GM12878 (cell line): ENCODE measurements at places on chromosomes 5 and 9.

GRCh38 chr5:141149812-141150211 lies at the start of gene PCDHB6:
Gene PCDHB6 (plus strand): TSS chr5:141150057. CDS start chr5:141150258, 201 bp downstream.
- DNase-seq = no peak

GRCh38 chr5:39137819-39138451 lies 63.7 kb upstream of the RICTOR start:
- no peak for DNase-seq

- DNase-seq = no peak
Observed at GRCh38 chr5:175281714-175282113, 162.3 kb downstream of the DRD1 start.

GRCh38 chr5:135864503-135865435 lies 30.3 kb downstream of the SLC25A48 start:
- no peak for DNase-seq

DNA sequence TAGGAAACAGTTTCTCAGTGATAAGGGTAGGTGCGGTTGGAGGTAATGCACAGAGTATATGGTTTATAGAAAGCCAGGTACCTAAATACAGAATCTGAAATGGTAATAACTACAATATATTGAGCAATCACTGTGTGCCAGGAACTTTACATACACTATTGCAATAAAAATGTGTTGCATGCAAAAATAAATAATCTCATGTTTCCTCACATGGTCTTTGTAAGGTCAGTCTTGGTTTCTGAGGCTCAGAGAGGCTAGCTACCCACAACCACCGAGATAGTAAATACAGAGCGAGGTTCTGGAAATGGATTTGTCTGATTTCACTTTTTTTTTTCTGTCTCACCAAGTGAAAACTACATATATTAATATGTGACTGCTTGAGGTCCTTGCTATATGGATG lies 128.9 kb downstream of the CAMK4 start:
- no peak for DNase-seq

GRCh38 chr5:15103130-15103529 lies 231.6 kb upstream of the ANKH start:
- no peak for DNase-seq

GRCh38 chr9:76725011-76725546 lies 39.2 kb upstream of the PCA3 start:
- no peak for DNase-seq

DNA sequence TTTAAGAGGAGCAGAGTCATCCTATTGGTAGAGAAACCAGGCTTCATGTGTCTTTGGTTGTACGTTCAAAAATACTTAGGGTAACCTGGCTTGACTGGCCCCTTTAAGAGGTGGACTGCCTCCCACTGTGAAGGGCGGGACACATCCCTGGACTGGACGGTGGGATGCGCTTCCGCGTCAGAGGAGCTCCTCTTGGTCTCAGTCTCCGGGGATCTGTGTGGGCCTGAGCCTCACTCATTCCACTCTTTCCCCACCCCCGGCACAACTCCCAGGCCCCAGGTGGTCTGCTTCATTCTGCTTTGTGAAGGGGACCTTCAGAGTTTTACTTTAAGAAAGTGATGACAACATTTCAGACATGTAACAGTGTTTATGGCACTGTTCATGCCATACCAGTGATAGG lies 601.1 kb downstream of the IRX1 start:
- no peak for DNase-seq

GRCh38 chr5:106142116-106142515 lies 1528.6 kb downstream of the EFNA5 start:
- no peak for DNase-seq

- no peak for DNase-seq
Observed at GRCh38 chr5:111163000-111163399, 61.2 kb upstream of the CAMK4 start.

DNA sequence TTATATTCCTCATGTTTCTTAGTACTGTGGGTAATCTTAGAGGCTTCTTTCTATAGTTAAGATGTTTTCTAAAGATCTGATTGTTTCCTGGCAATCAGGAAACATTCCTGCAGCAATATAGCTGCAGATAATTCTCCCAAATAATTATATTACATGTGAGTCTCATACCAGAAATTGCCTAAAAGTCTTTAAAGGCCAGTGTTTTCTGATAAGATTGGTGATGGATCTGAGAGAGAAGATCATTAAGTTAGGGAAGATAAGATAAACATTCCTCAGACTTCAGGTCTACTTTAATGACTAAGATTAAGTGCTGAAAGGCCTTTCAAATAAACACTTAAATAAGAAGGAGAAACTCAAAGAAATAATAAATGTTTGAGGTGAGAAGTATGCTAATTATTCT lies 107.7 kb upstream of the DAB2 start:
- no peak for DNase-seq

GRCh38 chr5:85334-85995 lies 6.5 kb upstream of the PLEKHG4B start:
- no peak for DNase-seq

DNA sequence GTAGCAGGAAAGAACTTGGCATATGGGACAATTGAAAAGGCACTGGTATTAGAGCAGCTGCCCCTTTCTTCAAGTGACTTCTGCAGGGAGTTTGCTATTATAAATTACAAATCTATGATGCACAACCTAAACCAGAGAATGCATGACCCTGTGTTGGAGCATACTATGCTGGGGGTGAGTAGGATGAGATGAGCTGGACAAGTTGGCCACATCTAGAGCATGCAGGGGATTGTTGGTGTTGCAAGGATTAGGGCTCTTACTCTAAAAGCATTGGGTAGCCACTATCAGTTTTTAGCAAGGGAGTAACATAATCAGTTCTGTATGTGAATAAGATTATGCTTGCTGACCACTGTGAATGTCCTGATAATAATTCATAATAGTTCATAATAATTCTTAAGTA lies 186.7 kb downstream of the KIAA0825 start:
- DNase-seq = no peak

- no peak for DNase-seq
Observed at GRCh38 chr9:76738402-76738801, 25.8 kb upstream of the PCA3 start.

DNA sequence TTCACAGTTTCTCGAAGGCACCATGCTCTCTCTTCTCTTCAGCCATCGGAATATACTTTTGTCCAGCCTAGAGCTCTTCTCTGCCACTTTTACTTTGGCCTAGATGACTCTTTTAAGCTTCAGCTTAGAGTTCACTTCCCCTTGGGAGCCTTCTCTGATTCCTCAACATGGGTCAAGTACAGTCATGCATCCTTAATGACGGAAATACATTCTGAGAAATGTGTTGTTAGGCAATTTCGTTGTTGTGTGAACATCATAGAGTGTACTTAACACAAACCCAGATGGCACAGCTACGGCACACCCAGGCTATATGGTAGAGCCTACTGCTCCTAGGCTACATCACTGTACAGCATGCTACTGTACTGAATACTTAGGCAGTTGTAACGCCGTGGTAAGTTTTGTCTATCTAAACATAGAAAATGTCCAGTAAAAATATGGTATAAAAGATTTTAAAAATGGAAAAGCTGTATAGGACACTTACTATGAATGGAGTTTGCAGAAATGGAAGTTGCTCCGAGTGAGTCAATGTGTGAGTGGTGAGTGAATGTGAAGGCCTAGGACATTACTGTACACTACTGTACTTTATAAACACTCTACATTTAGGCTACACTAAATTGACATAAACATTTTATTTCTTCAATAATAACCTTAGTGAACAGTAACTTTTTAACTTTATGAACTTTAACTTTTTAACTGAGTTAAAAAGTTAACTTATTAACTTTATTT lies 15.1 kb upstream of the TNFSF15 start:
- DNase-seq = no peak

GRCh38 chr5:76601470-76601869 lies 21.7 kb downstream of the F2RL2 start:
- DNase-seq = no peak

- no peak for DNase-seq
Observed at GRCh38 chr9:88379352-88379751, 8.9 kb upstream of the SPIN1 start.

DNA sequence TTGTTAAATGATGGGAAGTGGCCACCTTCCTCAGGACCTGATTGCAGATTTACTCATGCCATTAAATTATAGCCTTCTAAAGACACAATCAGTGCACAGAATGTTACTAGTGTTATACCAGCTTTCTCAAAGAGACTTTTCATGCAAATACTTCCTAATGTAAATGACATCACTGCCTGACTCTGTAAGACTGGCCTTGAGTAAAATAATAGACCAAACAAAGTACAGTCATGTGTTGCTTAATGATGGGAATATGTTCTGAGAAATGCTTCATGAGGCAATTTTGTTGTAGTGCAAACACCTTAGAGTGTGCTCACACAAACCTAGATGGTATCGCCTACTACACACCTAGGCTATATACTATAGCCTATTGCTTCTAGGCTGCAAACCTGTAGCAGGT lies 17.0 kb upstream of the C1QTNF3 start:
- DNase-seq = no peak

DNA sequence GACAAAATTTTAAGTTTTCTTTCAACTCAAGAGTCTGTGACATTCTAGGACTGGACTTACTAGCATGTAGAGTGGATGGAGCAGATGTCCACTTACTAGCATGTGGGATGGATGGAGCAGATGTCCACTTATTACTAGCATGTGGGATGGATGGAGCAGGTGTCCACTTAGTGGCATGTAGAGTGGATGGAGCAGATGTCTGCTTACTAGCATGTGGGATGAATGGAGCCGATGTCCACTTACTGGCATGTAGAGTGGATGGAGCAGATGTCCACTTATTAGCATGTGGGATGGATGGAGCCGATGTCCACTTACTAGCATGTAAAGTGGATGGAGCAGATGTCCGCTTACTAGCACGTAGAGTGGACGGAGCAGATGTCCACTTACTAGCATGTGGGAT lies 2.4 kb downstream of the SLC36A1 start:
- DNase-seq = no peak

DNA sequence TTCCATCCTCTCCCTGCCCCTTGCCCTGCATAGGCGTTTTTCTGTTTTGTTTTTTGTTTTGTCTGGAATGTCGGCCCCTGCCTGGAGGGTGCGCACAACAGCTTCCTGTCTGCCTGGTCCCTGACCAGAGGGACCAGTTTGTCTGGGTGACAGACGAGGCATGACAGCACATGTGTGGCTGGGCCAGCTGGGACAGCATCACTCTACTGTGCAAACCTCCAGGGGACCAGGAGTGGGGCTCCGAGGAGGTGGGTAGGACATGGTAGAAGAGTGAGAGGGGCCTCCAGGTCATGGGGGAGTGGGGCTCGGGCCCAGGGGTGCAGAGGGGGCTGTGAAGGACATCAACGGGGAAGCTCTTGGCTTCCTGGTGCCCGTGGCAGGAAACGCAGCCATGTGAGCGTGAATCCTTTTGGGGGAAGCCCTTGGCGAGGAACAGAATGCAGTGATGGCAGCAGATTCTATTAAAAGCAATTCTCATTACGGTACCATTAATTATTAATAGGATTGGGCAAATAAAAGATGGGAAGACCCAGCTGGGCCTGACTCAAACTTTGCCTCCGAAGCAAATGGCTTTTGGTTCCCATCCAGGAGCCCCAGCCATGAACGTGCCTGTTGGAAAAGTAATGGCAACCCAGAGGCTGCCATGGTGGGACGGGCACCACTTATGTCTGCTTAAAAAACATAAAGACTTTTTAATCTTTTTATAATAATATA lies 184.4 kb upstream of the IER5L start:
- no peak for DNase-seq

DNA sequence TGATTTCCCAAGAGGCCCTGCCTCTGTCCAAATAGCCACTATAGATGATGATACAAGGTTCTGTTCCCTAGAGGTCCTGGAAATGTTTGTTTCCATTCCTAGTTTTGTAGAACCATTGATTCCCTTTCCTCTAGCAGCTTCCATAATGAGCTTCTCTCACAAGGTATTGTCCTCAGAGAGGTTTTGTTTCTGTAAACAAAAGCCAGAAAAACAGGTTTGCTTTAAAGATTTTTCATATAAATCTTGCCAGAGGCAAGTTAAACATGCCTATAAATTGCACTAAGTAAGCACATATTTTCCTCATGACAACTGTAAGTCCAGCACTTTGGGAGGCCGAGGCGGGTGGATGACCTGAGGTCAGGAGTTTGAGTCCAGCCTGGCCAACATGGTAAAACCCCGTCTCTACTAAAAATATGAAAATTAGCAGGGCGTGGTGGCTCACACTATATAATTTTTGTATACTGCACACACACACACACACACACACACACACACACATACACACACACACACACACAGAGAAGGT lies 1787.7 kb downstream of the EFNA5 start:
- DNase-seq = no peak

DNA sequence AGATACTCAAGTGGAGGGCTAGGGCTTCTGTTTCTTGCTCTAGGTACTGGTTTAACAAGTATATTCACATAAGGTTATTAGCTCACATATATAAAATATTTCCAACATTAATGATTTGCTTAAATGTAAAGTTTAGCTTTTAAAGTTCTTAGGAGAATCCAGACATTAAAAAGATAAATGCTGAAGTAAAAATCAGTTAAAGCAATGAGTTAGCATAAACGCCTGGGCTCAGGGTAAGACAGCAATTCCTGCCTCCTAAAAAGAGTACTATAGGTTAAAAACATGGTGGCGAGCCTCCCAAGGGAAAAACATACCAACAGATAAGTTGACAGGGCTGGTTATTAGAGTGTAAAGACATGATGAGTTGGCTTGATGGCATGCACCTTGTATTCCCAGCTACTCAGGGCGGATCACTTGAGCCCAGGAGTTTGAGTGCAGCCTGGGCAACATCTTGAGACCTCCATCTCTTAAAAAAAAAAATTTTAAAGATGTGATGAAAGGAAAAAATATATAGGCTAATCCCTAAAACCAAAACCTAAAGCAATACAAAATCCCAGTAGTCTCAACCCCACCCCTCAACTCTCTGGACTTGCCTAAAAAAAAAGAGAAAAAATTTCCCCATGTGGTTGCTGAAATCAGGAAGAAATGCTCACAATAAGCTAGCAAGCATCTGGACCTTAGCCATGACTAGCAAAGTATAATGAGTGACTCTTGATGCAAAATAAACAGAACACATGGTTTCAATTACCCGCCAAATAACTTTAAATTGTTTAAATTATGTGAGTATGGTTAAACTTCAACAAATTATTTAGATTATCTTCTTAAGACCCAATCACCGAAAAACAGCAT lies 3.6 kb downstream of the GOLPH3 start:
- DNase-seq = no peak

DNA sequence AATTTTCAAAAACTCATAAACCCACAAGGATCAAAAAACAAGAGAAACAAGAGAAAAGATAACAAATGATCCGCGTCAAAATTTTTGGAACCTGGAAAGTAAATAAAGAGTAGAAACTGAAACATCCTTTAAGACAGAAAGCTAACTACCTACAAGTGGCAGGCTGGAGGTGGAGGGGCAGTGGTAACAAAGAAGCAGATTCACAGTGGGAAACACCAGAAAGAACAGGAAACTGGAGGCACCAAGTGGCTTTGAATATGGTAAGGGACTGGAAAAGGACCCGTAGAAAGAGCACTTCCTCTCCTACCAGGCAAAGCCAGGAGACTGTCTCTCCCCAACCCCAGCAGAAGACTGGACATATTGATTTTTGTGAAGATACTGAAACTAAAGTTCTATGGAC lies 100.6 kb upstream of the TARS1 start:
- DNase-seq = no peak

DNA sequence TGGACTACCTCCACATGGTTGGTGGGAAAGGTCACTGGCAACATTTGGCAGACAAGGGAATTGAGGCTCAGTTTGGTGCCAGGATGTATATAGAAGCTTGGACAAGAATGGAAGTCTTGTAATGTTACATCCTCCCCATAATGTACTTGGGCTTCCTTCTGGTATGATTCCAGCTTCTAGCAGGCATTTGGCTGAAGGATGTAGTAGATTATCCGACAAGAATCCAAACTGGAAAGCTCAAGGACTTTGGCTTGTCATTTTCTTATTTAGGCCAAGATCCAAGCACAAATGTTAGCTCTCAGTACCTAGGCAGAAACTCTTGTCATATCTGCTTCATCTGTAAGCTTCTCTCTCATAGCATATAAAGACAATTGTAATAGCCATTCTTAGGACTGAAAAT lies 209.1 kb downstream of the MAPKAP1 start:
- DNase-seq = no peak
